ENCODE measurements at places on chromosomes 2 and 18.

- DNase-seq = no peak
These were observed 48.7 kb downstream of the KIF3C start for GRCh38 chr2:25933622-25934021.

- no peak for DNase-seq
These were observed 199.6 kb upstream of the MMADHC start for GRCh38 chr2:149787206-149787605.

DNA sequence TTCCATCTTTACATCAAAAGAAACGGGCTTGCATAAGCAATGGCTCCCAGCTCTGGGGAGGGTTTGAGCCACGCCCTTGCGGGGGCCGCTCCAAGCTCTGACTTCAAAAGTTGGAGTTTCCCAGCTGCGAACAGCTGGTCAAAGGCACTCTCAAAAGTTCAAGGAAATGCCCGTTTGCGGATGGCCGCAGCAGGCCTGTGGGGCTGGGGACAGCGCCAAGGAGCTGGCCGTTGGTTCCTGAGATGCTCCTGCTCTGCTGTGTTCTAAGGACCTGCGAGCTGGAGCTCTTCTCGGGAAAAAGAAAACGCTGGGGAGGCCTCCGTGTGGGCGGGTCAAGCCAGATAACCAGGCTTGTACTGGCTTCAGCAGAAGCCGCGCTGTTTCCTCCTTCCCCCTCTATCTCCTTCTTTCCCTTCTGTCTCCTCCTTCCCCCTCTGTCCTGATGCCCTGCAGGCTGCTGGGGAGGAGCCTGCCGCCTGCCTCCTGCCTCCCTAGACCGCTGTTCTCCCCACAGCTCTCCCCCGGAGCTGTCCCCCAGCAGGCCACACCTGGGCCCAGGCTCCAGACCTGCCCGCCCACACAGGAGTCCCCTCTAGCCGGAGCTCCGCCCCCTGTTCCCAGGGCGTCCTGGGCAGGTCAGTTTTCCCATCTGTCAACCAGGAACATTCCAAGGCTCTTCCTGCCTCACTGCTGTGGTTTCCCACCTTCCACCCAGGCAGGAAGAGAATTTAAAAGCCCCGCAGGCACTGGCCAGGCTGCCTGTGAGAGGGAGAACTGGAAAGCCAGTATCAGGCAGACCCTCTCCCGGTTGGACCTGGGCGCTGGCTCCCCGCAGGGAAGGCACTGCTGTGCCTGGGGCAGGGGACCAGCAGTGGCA, 14.1 kb downstream of the KLF11 start:
- peak; percentile 81 for DNase-seq

GRCh38 chr2:68834737-68835376, 36.3 kb downstream of the BMP10 start:
- DNase-seq = no peak

DNA sequence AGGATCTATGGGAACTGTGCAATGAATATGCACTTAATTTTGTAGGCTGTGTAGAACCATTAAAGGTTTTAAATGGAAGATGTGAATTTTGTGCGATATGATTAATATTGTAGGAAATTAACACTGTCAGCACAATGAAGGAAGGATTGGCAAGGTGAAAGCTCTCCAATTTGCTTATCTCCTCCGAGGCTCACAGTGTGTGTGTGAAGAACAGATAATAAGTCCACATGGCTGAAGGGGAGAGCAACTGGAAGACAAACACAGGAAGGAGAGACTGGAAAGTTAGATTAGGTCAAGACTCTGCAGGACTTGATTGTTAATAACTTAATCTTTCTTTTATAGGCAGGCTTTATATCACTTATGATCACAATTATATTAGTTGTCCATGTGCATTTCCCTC, 269.7 kb upstream of the VRK2 start:
- DNase-seq = no peak

DNA sequence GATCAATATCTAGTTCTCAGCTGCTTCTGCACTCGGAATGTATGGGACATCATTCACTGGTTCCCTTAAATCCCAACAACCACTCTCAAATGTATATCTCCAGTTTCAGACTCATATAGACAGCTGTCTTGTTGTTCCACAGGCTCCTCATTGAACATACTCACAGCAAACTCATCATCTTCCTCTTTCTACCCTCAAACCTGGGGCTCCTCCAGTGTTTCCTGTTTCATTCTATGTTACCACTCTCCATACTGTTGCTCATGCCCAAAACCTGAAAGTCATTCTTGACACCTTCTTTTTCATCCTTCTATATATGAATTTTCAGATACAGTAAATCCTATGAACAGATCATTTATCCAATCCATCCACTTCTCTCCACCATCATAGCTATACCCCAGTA, 18.7 kb upstream of the REL start:
- no peak for DNase-seq

DNA sequence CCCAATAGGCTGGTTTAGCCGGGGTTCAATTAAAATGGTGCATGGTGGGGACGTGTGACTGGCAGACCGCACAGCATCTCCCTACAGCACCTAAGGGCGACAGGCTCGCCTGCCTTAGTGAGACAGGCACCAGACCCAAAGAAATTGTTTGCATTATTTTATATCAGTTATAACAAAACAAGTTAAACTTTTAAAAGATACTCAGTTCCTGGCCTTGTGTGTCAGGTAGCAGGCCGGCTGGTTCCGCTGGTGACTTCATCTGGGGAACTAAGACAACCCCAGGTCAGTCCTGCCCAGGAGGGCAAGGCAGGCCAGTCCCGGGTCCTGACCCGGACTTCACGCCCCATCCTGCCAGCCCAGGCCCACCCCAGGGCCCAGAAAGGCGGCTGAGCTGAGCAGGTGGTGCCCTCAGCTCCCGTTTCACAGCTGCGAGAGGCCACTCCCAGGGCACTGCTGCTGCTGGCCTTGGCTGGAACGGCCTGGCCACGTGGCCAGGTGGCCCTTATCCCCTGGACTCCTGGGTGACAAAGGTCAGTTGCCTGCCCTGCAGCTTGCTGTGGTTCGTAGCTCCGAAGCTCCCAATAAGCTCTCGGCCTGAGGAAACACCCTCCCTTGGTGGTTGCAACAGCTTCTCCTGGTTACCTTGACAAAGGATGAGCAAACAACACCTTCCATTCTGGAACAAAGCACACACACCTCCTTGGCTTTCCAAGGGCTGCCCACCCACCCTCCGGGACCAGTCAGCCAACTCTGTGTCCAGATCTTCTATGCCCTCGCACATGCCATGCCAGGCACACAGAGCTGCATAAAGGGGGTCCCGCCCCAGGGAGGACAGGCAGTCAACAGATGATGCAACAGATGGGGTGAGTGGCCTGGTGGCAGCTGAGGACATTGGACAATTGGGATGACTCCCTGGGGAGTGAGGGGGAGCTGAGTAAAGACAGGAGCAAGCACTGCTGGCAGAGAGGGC, 11.3 kb upstream of the AGXT start:
- DNase-seq = no peak

- peak; percentile 89 for DNase-seq
These were observed 22.5 kb upstream of the SIGLEC15 start for GRCh38 chr18:45802814-45803492.

DNA sequence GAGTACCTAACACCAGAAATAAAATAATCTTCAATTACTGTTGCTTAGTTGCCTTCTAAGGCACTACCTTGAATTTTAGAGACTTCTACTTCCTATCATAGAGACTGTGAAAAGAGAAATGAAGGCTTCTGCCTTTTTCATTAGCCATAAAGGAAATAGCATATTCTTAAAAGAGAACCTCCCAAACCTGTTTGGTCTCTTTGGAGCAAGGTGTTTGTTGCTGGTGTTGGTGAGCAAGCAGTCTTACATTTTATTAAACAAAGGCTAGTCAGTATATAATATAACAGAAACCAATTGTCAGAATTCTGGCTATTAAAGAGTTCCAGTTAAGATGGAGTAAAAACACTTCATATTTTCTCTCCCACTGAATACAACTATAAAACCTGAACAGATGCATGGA, 116.4 kb downstream of the TAF4B start:
- no peak for DNase-seq

Data from cardiac fibroblast (primary cell).